Heart right ventricle (tissue), 16 donors: ENCODE measurements at places on chromosomes 2 and 18. TPM values are rescaled to one million over a fixed set of nuclear protein-coding genes. Genes with fewer than 3 reads are reported as not detected.

GRCh38 chr2:164260506-164260905 is 360.8 kb downstream of the GRB14 start:
- DNase-seq: no peak

DNA sequence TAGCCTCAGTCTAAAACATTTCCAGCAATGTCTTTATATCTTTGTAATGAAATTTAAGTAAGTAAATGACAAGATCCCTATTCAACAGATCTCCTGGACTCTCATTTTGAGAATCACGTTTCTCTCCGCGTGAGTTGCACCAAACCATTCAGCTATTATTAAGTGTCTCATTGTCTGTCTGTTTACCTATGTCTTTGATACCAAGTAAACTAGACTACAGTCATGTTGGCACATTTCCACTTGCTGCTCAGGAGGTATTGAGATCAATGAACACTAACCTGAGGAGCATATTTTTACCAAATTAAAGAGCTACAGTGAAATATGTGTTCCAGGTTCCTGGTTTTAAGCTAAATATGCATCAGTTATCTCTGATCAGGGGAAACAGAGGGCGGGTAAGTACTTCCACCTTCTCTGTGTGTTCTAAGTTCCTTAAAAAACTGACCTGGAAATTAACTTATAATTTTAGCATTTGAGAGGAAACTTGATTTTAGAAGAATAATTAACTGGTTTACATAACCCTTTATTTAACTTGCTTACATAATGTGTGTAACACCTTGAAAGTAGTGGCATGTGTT is 125.8 kb downstream of the OSBPL6 start:
- DNase-seq: no peak

DNA sequence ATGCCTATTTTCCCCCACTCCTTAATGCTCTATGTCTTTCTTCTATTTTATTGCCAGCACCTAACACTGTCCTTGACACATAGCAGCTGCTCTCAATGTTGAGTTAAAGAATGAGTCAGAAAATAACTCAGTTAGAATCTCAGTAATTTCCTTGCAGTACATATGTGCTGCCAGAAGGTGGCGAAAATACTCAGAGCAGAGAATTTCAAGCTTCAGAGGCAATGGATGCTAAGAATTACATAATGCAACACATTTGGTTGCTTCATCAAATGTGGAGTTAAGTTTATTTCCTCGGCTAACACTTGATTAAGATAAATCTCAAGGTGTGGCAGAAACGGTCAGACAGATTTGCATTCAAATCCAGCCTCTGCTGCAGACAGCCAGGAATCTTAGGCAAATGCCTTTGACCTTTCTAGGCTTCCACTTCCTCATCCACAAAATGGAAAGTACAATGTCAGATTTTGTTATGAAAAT is 105.6 kb downstream of the VSNL1 start:
- DNase-seq: no peak

- no peak for DNase-seq
Observed at GRCh38 chr2:203705178-203705577, 1.3 kb upstream of the CD28 start.

GRCh38 chr2:239770246-239770639 is 254.9 kb downstream of the NDUFA10 start:
- DNase-seq: no peak

- no peak for DNase-seq
Observed at GRCh38 chr2:124315221-124315880, 290.3 kb downstream of the CNTNAP5 start.

DNA sequence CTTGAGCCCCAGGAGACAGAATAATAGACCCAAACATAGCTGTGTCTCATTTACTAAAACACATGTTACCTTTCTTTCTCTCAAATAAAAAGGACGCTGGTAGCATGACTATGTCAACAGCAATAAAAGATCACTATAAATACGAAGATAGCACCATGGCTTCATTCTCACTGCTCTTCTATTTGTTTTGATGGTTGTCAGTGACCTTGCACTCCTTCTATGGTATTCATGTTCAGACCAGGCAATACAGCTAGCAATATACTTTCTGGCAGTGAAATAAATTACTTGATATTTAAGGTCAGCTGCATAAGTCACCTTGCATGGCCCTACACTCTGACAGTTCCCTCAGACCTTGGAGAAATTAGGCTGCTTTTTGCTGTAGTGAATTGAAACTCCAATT is 263.2 kb upstream of the CDH7 start:
- no peak for DNase-seq

GRCh38 chr2:236659758-236660150 is 90.1 kb downstream of the ACKR3 start:
- DNase-seq: no peak

- no peak for DNase-seq
Observed at GRCh38 chr18:48756511-48757226, 194.1 kb downstream of the SMAD7 start.

- DNase-seq: no peak
Observed at GRCh38 chr2:190379249-190379964, 28.7 kb upstream of the MFSD6 start.

GRCh38 chr2:176291809-176292283 is 22.6 kb downstream of the MTX2 start:
- no peak for DNase-seq

GRCh38 chr2:156476850-156477206 is 40.6 kb downstream of the GPD2 start:
- no peak for DNase-seq

GRCh38 chr2:186919296-186919695 is 70.3 kb upstream of the ZSWIM2 start:
- no peak for DNase-seq

GRCh38 chr2:187684174-187684573 is 129.9 kb upstream of the TFPI start:
- DNase-seq: no peak

DNA sequence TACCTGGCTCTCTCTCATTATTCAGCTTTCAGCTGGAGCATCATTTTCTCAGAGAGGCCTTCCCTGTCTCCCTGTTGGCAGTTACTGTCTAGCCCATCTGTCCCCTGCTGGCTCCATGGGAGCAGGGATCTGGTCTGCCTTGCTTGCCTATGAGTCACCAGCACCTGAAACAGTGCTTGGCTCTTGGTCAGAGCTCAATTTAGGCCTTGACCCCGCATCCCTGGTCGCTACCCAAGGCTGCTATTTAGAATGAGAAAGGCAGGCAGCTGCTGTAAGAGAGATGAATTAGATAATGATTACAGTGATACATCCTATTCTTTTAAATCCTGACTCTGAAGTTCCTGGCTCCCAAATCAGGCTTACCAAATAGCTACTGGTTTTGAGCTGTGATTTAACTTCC is 32.9 kb downstream of the KCNE4 start:
- DNase-seq: peak; percentile 45

Gene FAP
- total RNA-seq: 1.7 TPM

Gene ALKAL2
- 0.94 TPM for total RNA-seq
